Stimulated activated CD8-positive, alpha-beta memory T cell treated with anti-CD3 and anti-CD28 coated beads, Interleukin-15, amount 100 ng/mL, for 1 hour (primary cell): ENCODE measurements at places on chromosomes 3 and 15.

- no peak for DNase-seq
Observed at GRCh38 chr3:73576999-73577461, 47.7 kb downstream of the PDZRN3 start.

GRCh38 chr3:3023111-3023745 lies 86.9 kb downstream of the IL5RA start:
- no peak for DNase-seq

GRCh38 chr3:37144806-37145205 lies 29.6 kb downstream of the LRRFIP2 start:
- DNase-seq: no peak

DNA sequence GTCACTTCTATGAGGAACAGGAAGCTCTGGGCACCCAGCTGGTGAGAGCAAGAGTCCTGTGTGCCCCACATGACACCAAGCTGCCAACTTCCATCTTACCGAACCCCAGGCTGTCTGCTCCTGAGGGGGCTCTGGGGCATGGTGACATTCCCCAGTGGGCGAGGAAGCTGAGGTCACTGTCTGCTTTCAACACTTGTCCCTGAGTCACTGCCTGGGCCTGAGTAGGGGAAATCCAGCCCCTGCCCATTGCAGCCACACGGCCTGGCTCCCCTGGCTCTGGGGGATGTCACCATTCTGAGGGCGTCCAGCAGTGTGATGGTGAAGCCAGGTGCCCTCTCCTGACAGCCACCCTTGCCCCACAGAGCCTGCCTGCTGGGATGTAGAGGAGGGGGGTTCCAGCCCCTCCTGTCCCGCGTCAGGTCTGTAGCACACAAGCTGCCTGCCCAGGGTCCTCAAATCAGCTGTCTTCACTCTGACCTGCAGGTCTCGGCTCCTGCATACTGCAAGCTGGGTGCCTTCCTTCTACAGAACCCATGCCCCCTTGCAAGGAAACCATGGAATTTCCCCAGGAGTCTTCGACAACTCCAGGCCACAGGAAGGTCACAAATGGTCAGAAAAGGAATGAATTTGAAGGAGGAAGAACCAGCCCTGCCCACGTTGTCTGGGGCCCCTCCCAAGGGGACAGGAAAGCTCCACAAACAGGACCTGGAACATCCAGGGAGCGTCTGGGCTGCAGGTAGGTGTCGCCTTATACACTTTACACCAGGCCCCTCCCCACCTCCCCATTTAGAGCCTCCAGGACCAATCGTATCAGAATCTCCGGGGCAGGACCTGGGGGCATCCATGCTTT lies 69.9 kb upstream of the GATM start:
- no peak for DNase-seq

GRCh38 chr3:4515916-4516579 lies 22.9 kb downstream of the ITPR1 start:
- DNase-seq: no peak

- DNase-seq: no peak
Observed at GRCh38 chr3:28504976-28505375, 156.4 kb upstream of the AZI2 start.

DNA sequence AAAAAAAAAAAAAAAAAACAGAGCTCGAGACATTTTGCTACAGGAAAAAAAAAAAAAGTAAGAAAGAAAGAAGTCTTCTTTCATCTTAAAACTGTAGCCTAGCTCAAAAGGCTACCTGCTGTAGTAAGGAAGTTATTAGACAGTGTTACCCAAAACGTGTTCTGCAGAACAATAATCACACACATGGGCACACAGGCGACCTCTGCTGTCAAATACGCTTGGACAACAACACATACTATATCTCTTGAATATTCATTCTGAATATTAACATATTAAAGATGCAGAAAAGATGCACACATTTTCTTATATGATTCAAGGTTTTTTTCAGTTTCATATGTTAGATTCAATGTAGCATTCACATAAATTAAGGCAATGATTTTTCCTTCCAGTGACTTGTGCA lies 215.8 kb downstream of the ROBO1 start:
- DNase-seq: no peak

- no peak for DNase-seq
Observed at GRCh38 chr15:64687688-64688087, 87.7 kb downstream of the RBPMS2 start.

DNA sequence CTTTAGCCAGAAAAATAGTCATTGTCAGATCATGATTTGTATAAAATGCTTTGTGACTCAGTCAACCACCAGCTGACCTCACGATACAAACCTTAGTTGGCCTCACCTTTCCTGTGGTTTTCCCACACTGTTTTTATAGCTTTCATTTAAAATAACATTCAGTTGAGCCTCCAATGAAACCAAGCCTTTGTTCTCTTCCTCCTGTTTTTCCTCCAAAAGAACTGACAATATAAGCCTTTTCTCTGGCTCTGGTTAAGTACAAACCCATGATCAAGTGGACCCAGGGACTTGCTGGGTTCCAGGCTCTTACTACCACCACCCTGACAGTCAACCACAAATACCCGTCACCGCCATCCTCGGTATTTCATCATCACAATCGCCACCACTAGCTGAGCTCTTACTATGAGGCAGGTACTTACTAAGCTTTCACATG lies 81.7 kb downstream of the TAMM41 start:
- DNase-seq: no peak

DNA sequence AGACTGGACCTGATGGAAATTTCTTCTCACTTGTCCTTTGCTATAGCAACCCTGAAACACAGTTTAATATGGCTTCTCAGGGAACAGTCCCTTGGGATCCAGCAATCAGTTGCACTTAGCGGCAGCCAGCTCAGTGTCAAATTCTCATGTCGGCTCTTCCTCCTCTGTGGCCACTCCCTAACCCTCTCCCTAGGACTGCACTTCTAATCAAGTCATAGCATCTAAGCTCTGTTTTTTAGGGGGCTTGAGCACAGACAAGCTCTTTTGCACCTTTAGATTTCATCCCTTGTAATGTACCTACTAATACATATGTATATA lies 250.5 kb upstream of the TLE3 start:
- DNase-seq: no peak

DNA sequence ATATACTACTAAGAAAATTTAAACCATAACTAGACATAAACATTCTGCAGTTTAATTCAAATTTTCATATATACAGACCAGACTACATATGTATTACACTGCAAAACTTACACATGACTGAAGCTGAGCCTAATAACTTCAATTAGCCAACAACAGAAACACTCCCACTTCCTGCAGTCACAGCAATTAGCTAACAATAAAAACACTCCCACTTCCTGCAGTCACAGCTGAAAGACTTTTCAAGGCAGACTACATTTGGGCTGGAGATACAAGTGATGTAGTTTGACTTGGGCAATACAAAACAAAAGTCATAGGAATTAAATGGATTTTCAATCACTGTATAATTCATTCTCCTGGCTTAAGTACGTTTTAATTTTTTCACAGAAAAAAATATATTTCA lies 10.3 kb downstream of the TM2D3 start:
- DNase-seq: no peak

DNA sequence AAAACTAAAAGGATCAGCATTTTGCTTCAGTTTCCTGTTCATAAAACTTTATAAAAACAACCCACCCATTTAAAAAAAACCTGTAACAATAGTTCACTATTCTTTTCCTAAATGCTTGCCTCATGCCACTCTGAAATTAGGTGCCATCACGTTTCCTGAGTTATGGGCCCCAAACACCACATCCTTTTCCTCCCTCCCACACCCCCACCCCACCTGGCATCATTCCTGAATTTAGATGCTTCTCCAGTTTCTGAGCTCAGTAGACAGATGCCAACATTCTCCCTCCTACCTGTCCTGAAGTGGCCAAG lies 11.9 kb upstream of the ARHGEF3 start:
- no peak for DNase-seq

- no peak for DNase-seq
Observed at GRCh38 chr3:134737516-134737915, 57.5 kb upstream of the EPHB1 start.

DNA sequence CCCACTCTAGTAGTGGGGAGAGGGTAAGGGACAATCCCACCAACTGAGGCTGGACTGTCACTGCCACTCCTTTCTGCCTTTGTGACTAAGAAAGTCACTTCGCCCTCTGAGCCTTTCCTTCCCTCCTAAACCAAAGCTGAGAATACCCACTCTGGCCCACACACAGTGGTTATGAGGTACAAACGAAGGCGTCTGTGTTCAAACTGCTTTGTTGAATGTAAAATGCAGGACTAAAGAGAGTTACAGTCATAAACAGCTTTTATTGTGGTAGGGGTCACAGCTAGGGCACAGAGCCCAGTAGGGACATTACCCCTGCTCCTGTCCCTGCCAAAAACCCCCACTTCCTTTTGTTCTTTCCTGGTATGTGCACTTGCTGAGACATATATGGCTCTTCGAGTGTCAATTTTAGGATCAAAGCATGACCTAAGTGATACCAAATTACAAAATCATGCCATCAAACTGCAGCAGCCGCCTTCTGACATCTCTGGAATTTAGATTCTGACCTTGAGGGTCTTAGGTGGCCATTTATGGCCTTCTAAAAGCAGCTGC lies 45.1 kb downstream of the CTDSPL start:
- no peak for DNase-seq

- DNase-seq: no peak
Observed at GRCh38 chr3:133753779-133754164, 7.6 kb downstream of the TF start.

DNA sequence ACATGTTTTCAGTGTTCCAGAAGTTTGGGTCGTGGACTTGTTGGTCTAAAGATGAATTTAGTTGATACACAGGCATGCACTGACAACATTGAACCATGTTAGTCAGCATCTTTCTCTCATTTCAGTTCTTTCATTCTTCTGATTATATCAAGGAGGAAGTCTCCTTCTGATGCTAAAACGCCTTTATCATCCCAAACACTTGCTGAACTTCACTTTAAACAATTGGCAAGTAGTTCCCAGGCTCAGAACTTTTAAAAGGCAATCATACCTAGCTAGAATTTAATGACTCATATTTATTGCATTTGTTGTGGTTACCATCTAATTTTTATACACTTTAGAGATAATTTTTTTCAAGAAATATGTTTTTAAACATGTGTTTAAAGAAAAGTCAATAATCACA lies 15.9 kb downstream of the LMCD1 start:
- DNase-seq: no peak

- no peak for DNase-seq
Observed at GRCh38 chr3:126104028-126104635, 20.2 kb upstream of the SLC41A3 start.

DNA sequence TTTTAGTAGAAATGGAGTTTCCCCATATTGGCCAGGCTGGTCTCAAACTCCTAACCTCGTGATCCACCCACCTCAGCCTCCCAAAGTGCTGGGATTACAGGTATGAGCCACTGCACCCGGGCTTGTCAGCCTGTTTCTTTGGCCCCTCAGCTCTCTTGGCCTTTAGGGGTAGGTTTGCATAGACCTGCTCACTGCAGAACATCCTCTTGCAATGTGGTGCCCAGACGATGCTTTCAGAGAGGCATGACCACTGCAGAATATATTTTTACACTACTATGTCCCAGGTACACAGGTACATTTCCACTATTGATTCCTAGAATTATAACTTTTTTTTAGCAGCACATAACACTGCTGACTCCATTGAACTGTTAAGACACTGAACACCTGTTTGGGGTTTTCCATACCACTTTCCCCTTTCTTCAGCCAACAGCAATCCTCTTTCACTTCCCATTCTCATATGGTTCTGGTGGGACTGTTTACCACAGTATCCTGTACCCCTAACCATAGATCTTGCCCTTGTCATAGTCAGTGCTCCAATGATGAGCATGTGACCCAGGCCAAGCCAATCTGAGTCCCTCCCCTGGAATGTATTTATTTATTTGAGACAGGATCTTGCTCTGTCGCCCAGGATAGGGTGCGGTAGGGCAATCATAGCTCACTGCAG lies 21.1 kb downstream of the CCDC32 start:
- no peak for DNase-seq

DNA sequence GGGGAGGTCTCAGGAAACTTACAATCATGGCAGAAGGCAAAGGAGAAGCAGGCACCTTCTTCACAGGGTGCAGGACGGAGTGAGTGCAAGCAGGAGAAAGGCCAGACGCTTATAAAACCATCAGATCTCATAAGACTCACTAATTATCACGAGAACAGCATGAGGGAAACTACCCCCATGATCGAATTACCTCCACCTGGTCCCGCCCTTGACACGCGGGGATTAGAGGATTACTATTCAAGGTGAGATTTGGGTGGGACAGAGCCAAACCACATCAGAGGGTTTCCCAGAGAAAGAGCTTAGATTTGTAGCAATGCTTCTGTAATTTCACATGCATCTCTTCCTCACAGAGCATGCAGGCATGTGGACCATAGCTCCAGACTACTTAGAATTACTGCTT lies 615.7 kb upstream of the UBE2E2 start:
- DNase-seq: no peak

DNA sequence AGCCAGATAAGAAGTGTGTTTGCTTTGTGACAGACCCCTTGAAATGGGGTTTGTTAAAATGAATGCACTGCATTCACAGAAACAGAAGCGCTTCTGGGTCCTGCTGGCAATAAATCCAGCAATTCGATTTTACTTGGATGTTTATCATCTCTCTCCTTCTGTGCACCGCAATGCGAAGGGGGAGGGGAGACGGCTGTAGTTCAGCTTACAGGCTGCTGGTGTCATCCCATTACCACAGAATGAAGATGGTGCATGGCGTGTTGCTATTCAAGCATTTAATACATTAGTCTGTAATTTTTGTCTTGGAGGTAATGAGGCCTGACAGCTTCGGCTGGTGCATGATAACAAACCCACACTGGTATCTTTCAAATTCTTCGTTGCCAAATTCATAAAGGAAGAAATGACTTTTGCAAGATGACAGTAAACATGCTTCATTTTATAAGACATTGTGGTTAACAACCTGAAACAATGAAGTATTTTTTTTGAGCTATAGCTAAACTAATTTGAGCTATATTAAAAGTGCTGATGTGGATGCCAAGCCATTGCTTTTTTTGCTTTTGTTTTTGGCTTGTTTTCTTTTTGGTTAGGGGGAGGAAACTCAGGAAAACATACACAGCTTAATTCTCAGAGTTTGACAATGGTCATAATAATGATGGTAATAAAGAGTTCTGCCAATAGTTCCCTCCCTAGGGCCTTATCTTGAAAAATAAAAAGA lies 418.3 kb downstream of the OTOL1 start:
- no peak for DNase-seq

GRCh38 chr3:11543141-11543947 lies 100.4 kb downstream of the VGLL4 start:
- DNase-seq: no peak

DNA sequence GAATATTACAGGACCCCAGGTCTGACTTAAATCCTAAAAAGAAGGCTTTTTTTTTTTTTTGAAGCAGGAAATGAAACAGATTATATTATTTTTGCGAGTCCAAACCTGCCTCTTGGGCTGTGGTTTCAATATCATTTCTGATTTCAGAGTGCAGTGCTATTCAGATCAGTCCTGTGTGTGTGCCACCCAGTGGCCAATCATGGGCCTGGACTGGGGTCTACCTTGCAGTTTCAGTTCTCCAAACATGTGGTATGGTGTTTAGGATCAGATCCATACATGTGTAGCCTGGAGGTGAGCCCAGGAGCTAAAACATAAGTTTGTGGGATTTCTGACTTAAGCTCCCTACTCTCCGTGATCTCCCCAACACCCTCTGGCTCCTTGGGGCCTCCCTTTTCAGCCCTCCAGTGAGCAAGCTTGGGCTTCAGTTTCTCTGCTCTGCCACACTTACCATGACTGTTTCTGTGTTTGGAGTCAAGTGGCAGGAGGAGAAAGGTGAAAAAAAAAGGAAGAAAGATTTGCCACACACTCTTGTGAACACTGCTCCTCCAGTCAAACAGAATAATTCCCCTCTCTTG lies 12.1 kb upstream of the THSD4 start:
- DNase-seq: no peak
